Retinal pigment epithelial cell (primary cell): ENCODE measurements at places on chromosomes 16 and 17.

GRCh38 chr17:4823373-4824089 is 9.6 kb upstream of the MINK1 start:
- no peak for DNase-seq

GRCh38 chr16:49620158-49620868 is 235.6 kb downstream of the ZNF423 start:
- DNase-seq = no peak

- DNase-seq = no peak
Observed at GRCh38 chr17:13067629-13068303, 49.9 kb upstream of the ELAC2 start.

GRCh38 chr17:62757500-62757951 is 50.6 kb downstream of the MARCHF10 start:
- DNase-seq = no peak

- DNase-seq = no peak
Observed at GRCh38 chr16:47571049-47571448, 109.9 kb downstream of the PHKB start.

GRCh38 chr16:361341-361871 is 8.9 kb upstream of the AXIN1 start:
- DNase-seq = no peak
